ENCODE measurements at places on chromosomes 4 and X.

GRCh38 chr4:186109245-186109644, 4.7 kb downstream of the FAM149A start:
- no peak for DNase-seq

DNA sequence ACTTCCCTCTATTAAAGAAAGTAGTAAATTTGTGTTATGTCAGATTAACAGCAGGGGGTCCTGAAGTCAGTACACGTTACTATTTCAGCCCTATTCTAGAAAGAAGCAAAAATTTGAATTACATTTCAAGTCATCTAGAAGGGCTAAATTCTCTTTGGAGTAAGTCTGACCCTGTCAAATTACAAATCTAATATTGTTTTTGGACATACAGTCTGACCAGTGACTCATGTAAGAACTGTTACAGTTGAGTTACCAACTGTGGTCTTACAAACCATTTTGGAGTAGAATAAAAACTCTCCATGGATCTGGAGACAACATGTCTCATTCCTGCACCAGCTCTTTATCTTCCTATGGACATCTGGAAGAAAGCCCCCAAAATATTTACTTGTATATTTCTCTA, 36.0 kb upstream of the GYPA start:
- no peak for DNase-seq

GRCh38 chrX:133921764-133922389, 63.5 kb downstream of the GPC3 start:
- peak; percentile 81 for DNase-seq

- no peak for DNase-seq
Observed at GRCh38 chr4:148757171-148757570, 315.0 kb upstream of the NR3C2 start.

DNA sequence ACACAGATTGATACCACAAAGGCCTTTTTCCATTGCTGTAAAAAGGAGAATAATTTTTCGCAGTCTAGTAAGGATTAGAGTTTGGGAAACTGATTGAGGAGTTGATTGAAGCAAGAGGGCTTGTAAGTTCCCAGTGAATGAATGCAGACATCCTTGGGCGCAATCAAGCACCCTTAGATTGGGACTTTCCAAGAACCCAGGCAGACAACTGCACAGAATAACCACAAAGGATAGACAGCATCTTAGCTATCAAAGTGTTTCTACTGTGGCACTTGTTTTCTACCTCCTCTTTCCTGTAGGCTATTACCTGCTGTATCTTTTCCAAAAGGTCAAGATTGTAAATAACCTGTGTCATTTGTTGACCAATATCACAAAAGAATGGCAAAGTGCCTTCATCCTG, 2.6 kb downstream of the COX18 start:
- DNase-seq: no peak

DNA sequence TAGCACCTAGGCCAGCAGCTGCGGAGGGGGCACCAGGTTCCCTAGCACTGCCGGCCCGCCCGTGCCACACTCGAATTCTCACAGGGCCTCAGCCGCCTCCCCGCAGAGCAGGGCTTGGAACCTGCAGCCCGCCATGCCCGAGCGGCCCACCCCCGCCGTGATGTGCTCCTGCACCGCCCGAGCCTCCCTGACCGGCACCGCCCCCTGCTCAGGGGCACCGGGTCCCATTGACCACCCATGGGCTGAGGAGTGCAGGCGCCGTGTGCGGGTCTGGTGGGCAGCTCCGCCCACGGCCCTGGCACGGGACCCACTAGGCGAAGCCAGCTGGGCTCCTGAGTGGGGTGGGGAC, 35.4 kb upstream of the ENPP6 start:
- no peak for DNase-seq

DNA sequence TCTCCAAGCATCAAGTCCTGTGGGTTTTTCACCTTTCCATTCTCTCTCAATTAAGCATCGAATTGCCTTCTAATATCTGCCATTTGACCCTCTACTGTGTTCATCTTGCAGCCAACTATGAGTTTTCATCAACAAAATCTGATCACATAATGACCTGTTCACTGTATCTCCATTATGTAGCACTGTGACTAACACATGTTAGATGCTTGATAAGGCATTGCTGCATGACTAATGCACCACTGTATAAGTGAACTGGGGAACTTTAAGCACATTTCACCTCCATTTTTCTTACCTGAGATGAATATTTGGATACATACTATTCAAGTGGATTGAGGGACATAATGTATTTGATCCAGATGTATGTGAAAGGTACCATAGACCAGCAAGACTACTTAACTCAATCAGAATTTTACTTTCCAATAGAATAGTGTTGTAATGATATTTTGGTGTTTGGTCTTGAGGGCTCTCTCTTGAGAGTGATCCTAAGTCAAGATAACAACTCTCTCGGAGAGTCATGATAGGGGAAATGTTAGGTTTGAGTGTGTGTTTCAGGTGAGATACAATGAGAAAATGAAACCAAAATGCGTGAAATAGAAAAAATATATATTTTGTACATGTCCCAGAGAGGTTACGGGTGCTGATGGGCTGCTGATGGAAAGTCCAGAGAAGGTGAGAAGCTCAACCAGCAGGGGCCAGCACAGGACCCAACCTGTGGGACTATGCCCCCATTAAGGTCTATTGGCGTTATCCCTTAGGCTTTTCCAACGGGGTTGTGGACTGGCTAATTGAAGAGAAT, 60.2 kb upstream of the HS3ST1 start:
- no peak for DNase-seq

DNA sequence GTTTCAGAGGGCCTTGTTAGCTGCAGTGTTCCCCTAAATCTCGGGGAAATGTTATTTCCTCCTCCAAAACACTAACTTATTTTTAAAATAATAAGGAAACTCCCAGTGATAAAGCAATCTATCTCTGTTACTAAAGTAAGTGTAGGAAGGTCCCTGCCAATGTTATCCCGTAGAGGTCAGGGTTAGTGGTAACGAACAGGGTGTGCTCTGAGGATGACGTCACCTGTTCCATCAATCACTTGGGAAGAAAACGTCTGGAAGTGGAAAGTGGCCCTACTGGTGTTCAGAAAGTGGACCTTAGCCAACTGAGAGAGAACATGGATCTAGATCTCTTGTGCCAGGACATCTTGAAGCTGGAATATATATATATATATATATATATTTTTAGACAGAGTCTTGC, 249.5 kb downstream of the BCOR start:
- DNase-seq: peak; percentile 39

DNA sequence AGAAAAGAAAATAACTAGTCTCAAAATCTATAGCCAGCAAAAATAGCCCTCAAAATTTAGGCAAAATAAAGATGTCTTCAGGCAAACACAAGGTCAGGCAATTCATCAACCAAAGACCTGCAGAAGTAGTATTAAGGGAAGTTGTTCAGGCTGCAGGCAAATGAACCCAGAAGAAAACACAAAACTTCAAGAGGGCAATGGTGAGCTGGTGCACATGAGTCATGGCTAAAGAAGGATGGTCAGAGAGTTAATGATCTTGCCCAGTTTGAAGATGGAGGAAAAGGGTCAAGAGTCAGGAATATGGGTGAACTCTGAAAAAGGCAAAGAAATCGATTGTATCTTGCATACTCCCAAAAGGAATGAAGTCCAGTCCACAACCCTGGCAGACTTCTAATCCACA, 83.1 kb upstream of the FAT4 start:
- no peak for DNase-seq

Measured in HEK293T (cell line).